ENCODE measurements at places on chromosomes 11 and 22.

DNA sequence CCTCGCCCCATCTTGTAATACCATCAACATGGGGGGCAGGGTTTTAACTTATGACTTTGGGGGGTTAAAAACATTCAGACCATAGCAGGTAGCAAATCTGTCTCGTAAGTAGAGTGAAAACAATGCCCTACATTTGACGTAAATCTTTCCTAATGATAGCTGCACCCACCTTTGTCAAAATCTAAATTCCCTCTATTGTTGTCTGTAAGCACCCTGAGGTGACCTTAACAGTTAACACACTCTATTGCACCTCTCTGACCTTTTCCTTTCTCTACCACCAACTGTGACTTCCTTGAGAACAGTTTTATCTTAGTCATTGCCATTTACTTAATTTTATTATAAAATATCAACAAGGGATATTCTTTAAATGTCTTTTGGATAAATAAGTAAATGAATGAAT, 1024.9 kb upstream of the CNTN5 start:
- no peak for DNase-seq

GRCh38 chr22:39349506-39349966, 255 bp upstream of the SYNGR1 start:
- no peak for DNase-seq

DNA sequence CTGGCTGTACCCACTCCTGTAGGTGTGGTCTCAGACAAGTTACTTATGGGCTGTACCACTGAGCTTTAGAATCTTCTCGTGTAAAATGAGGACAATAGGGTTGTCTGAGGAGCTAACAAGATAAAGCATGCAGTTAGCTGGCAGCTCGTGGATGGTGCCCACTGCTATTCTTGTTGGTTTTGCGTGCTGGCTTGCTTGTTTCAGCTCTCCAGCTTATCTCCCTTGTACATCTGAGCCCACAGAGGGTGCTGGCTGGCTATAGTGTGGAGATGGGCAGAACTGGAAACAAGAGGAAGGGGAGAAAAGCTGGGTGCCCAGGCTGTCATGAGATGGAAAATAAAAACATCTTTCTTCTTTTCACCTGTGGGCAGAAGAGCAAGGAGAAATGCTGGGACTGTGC, 46.5 kb upstream of the GALNT18 start:
- DNase-seq: no peak

GRCh38 chr11:43268786-43269185, 43.0 kb upstream of the API5 start:
- no peak for DNase-seq

DNA sequence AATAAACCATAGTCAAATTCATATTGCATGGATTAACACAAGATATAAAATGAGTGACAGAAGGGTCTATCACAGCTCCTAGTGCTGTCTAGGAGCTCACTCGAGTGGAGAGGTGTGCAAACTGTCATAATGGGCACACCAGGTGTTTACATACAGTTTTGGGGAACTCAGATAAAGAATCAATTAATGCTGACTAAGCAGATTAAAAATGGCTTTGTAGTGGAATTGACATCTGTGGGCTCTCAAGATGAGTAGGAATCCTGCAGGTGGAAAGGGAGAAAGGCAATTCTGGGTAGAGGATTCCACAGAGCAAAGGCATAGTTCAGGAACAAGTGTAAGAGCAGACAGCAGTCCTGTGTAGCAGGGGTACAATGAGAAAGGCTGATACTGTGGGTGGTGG, 496.2 kb upstream of the CCDC90B start:
- DNase-seq: no peak

- DNase-seq: no peak
These were observed 667 bp downstream of the DGCR6L start for GRCh38 chr22:20319041-20319744.

DNA sequence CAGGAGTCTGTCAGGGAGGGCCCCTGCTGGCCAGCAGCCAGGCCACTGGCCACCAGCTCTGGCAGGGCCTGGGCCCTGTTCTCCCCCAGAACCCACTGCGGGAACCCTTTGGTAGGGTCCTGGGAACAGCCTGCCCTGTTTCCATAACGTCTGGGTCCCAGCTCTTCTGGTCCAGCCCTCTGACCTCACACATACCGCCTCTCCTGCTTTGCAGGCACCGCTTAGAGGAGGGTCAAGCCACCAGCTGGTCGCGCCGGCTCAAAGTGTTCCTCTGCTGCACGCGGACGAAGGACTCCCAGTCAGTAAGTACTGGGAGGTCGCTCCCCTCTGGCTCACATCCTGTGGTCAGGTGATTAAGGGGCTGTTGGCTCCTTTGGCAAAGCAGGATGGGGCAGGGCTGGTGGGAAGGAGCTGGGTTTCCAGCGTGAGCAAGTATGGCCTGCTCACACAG, 26.6 kb upstream of the MYRF start:
- DNase-seq: no peak

DNA sequence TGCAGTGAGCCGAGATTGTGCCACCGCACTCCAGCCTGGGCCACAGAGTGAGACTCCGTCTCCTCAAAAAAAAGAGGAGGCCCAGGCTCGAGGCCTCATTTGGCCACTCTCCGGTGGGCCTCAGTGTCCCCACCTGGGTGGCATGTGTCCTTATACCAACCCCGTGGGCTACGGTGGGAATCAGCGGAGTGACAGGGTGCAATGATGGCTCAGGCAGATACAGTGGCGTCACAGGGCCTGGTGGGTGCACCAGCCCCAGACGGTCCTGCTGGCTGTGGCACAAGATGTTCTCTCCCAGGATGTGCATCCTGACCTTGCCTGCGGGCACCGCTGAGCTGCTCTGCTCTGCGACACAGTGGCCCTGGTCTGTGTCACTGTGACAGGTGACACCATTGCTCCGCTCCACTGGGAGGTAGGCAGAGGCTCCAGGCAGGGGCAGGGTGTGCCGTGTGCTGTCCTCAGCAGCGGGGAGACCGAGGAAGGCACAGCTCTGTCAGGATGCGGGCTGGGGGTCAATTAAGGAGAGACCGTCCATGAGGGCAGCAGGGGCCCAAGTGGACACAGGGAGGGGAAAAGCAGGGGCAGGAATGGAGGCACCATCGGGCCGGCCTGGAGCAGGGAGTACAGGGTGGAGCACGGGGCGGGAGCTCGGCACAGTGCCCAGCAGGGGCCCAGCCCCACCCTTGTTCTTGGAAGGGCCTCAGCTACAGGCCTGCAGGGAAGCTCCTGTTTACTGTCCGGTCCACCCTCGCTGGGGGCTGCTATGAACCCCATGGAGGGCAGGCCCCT, 21.7 kb upstream of the TH start:
- no peak for DNase-seq

DNA sequence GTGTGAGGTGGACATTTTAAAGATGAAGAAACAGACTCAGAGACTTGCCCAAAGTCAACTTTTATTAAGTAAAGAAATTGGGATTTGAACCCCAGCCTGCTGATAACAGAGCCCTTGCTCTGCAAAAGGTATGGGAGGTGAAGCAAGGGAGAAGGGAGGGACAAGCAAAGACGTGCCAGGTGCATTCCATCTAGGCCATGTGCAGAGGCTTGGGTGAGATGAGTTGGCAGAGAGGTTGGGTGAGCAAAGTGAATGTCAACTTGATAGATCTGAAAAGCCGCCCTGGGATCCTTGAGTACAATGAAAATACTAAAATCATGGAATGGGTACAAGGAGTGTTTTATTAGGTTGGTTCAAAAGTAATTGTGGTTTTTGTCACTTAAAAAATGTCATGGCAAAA, 341.3 kb downstream of the CADM1 start:
- no peak for DNase-seq

GRCh38 chr11:124807201-124807600, 7.0 kb upstream of the MSANTD2 start:
- no peak for DNase-seq

DNA sequence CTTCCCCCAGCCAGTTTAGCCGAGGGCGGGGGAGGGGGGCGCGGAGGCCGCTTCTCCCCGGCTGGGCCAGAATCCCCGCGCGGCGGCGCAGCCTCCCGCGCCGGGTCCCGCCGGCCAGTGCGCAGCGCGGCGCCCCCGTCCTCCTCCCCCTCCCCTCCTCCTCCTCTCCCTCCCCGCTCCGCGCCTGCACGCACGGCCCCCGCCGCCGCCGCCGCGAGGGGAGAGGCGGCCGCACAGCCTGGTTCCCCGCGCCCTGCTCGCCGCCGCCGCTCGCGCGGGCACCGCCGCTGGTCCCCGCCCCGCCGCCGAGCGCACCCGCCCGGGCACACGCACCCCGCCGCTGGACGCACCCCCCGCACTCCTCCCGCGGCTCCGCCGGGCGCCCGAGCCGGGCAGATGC, at the start of gene FLRT1:
Gene FLRT1, plus strand, starts transcription at position 356 of the 400 bp plus-strand sequence. CDS start 80,337 bp downstream, outside the sequence.
- DNase-seq: no peak

GRCh38 chr11:111879637-111879960, 258 bp downstream of the CFAP68 start:
- no peak for DNase-seq

GRCh38 chr22:34214372-34214771, 294.1 kb upstream of the LARGE1 start:
- no peak for DNase-seq

DNA sequence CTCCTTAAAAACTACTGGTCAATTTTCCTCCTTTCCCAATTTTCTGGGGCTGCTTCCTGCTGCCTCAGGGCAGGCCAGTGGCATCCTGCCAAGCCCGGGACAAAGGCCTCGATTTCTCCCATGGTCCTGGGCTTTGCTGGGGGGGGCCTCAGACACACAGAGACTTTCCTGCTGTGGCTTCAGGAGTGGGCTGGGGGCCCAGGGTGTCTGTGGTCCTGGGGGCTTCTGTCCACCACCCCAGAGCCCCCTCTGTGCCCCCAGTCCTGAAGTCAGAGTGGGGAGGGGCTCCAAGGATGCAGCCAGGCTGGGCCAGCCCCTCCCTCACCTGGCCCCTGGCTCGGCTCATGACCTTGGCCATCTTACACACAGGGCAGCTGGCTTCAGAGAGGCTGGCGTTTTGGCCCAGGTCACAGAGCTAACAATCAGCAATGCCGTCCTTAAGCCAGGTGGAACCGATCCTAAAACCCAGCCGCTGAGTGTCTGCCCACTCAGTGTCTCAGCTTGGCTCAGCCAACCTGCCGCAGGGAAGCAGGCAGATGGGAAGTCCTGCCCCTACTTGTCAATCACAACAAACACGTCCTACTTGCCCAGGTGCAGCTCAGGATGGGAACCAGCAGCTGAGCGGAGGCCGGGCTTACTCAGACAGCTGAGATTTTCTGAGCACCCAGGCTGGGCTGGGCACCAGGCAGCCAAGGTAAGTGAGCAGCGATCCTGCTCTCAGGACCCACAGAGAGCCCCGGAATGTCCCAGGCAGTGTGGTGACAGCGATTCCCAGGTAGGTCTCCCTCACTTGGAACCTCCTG, 34.6 kb downstream of the OSBPL5 start:
- peak; percentile 40 for DNase-seq

DNA sequence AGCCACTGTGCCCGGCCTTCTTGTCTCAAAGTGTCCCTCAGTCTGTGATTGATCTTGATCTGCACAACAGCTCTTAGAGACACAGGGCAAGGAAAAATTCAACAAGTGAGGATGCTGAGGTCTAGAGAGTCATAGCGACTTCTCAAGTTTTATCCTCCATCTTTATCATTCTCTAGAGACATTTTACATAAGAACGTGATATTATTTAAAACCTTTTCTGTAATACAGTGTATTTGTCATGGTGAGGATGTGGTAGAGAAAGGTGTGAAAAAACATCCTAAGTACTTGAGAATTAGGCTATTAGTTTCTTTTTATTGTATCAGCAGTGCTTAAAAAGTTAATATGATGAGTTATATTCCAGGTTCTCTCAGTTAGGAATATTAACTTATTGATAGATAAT, 50.2 kb downstream of the EMSY start:
- no peak for DNase-seq

DNA sequence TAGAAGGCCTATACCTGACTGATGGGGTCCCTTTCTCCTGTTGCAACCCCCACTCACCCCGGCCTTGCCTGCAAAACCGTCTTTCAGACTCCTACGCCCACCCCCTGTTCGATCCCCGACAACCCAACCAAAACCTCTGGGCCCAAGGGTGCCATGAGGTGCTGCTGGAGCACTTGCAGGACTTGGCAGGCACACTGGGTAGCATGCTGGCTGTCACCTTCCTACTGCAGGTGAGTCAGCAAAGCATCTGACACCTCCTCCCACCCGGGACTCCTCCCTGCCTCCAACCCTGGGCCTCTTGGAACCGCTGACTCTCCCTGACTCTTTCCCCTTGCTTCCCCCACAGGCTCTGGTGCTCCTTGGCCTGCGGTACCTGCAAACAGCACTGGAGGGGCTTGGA, 1.2 kb downstream of the ROM1 start:
- DNase-seq: no peak

GRCh38 chr22:47293368-47294221, 531.1 kb downstream of the TBC1D22A start:
- DNase-seq: no peak

- no peak for DNase-seq
These were observed 4.0 kb downstream of the ALG12 start for GRCh38 chr22:49914256-49914655.

DNA sequence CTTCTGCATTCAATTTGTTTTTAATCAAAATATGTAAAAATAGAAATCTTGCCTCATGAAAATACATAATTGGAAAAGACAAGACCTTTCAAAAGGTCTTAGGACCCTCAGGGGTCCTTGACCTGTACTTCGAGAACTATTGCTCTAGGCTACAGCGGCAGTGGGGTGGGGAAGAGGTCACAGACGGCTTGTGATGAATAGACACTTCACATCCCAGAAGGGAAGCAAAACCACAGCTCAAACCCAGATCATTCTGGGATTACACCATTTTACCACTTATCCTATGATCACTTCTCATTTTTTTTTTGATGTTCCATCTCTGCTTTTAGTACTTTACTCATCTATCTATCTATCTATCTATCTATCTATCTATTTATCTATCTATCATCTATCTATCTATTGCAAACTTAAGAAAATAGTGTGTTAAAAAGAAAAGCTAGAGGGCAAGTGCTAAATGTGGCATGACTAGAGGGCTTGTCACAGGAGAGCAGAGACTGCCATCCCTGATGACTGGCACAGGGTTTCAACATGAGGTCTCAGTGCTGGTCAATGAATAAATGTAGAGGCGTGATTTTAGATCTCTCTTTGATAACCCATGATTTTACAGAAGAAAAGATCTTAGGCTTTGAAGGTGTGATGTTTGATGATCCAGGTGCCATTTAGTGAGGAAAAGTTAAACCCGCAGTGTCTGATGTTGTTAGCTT, 37.1 kb downstream of the RNF141 start:
- no peak for DNase-seq

DNA sequence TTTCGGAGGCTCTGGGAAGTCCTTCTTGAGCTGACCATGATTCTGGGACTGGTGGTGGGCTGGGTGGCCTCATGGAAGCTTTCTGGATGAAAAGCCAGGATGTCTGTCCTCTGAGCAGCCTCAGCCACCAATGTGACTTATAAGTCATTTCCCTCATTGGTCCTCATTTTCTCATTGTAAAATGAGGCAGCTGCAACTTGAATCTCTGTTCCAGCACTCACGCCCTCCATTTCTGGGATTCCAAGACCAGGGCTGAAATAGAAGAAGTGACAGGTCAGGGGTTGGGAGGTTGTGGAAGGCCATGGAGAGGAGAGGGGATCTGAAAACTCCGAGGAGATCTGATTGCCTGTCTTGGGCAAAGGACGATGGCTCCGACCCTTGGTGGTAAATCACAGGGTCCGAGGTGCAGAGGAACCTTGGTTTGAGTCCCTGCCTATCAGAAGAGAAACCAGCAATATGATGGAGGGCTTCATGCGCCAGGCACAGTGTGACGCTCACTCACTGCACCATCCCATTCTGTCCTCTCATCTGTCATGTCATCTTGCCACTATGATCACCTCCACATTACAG, 38.3 kb downstream of the TSPAN18 start:
- no peak for DNase-seq

Measured in NCI-H187 (cell line).